ENCODE measurements at places on chromosomes 16 and 17.
A peak's percentile ranks its signal among the peaks of the same experiment; 100 is the strongest.

DNA sequence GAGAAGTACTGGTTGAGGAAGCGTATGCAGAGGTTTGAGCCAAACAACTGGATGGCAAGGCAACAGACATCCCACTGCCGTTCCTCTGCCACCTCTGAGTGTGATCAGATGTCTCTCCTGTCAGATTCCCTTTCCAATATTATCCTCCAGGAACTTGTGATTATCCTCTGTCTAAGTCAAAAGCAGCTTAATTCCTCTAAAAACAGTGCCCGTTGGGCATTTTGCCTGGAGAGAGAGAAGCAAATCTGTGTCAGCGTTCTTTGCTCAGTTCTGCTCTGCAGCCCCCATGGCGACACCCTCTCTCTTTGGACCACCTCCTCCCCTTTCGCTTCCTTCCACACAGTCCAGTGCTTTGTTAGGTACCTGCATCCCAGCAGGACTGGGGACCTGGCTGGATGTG is 56.1 kb upstream of the TBX2 start:
- no peak for DNase-seq

DNA sequence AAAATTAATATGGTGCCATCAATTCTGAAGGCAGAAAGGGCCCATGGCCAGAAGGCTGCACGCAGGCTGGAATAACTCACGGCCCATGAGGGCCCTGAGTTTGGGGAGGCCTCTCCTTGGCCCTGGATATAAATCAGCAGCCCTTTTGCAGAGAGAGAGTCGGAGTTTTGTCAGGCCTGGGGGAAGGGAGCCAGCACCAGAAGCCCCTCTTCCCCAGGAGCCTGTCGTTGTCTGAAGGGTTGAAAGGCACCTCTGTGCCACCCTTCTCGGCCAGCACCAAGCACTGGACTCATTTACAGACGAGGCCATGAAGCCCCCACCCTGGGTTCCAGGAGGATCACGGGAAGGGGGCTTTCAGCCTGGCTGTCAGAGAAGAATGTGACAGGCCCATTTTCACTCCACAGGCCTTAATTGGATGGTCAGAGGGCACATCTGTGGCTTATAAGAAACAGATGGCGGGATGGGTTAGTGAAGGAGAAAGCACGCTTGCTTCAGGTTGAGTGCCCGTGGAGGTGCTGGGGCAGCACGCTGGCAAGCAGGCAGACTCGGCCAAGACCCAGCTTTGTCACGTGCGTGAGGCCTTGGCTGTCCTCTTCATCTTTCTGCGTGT is 140.6 kb downstream of the CLEC16A start:
- no peak for DNase-seq

- no peak for DNase-seq
These were observed 100.6 kb upstream of the PLCG2 start for GRCh38 chr16:81678326-81679095.

DNA sequence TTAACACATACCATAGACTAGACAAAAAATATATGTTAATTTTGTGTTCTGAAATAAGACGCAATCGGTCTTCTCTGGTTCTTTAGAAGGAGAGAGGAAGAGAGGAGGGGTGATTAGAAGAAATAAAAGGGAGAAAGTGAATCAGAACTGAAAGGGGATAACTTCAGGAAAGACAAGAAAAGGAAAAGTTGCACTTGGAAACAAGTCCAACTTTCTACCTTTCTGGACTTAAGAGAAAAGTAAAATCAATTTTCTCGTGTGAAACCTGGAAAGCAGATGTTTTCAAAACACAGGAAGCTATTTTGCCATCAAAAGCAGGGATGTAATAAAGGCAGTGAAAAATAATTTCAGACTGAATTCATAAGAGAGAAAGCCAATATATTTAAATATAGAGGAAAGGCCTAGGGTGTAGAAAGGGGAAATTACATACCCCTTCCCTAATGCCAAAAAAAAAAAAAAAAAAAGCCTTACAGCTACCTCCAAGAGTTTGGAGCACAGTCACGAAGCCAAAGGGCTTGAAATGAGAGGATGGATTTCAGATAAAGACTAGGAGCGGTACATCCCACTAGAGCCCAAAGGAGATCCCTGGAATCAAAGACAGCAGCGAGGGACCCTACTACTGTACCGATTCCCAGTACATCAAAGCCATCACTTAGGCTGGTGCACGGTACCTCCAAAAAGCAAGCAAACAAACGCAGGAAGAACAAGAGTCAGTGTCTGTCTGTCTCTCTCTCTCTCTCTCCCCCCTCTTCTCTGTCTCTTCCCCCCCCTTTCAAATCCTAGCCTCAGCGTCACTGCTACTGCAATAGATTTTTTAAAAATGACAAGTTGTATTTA is 12.1 kb upstream of the ZFHX3 start:
- no peak for DNase-seq

DNA sequence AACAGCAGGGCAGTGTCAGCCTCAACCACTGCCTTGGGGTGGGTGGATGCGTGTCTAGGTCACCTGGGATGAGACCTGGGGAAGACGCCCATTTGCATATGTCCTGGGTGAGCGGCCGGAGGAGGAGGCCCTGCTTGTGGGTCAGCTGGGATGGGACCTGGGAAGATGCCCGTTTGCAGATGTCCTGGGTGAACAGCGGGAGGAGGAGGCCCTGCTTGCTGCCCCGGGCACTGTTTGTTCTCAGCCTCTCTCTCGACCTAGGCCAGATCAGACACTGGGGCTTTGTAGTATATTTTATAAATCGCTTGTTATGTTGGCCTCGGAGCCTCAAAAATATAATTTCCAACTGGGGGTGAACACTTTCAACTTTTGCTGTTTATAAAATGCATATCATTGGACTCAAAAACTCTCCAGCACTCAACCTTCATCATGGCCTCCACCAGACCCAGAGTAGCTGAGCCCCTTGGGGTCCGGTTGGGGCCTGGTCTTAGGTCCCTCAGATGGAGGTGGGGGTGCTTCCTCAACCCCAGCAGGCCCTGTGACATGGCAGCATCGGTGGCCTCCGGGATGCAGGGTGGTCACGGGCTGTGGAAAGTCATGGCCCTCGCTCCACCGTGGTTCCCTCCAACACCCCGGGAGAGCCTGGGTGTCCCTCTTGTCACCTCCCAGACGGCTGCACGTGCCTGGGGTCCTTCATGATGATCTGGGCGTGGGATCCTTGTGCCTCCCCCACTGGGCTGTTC is 17.3 kb downstream of the DBNDD1 start:
- DNase-seq: no peak

DNA sequence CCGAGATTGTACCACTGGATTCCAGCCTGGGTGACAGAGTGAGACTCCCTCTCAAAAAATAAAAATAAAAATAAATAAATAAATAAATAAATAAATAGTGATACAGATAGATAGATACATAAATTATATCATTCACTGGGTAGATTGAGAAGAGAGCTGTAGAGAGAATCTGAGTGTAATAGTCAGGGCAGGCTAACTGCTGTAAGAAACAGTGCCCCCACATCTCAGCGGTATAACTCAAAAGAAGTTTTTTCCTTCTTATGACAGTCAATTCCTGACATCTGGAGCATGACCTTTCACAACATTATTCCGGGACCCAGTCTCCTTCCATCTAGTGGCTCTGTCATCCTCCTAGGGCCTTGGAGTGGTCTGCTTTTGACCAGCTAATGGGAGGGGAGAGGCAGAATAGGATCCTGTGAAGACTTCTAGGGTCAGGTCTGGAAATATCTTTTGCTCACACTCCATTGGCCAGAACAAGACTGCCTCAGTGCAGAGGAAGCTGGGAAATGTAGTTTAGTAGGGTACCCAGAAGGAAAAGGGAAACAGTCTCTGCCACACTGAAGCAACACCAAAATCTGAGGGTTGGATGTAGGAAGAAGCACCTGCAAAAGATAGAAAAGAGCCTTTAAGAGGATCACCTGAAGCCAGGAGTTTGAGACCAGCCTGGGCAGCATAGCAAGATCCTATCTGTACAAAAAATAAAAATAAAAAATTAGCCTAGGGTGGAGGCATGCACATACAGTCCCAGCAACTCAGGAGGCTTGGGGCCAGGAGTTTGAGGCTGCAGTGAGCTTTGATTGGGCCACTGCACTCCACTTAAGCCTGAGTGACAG is 3.0 kb upstream of the QPRT start:
- DNase-seq: no peak

- no peak for DNase-seq
These were observed 16.3 kb downstream of the PIK3R5 start for GRCh38 chr17:8949061-8949661.

DNA sequence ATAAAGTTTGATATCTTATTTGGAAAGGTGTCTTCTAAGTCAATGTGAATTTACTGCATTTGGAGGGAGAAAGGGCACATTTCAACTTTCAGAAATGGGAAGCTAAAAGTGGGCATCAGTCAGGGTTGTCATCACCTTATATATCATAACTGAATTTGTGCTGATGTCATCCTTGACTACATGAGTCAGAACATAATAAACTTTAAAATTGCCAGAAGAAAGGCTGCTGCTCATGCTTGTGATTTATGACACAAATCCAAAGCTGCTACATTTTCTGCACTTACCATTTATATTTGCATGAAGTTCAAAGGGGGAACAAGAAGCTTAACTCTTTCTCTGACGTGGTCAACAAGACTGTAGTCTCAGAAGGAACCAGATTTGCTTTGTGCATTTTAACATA is 196.6 kb downstream of the UTP18 start:
- DNase-seq: no peak

- DNase-seq: no peak
These were observed 11.6 kb downstream of the FBXL19 start for GRCh38 chr16:30934827-30935557.

DNA sequence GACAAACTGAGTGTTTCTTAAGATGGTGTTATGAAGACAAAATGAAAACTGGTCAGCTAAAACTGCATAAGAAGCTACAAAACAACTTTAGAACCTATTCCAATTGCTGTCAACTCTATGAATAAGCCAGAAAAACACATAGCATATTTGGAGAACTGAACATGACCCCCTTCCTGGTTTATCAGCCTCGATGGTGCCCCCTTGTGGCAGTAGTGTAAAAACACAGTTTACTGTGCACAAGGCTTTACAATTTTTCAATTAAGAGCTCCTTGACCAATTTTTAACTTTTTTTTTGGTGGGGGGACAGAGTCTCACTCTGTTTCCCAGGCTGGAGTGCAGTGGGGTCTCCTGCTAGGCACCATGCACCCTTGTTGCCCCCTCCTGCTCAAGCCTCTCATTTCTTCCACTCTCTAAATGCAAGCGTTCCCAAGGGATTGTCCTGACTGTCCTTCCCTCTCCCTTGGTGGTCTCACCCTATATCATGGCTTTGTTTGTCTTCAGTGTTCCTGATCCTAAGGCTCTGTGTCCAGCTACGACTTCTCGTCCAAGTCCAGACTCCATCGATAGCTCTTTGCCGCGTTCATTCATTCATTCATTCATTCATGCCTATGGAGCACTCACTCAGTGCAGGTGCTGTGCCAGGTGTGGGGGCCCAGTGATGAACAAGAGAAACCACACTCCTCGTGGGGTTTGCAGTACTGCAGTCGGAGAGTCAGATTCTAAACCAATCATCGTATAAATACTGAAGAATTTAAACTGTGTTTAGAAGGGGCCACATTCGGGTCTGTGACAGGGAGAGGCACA is 7.5 kb downstream of the EIF1 start:
- DNase-seq: no peak

DNA sequence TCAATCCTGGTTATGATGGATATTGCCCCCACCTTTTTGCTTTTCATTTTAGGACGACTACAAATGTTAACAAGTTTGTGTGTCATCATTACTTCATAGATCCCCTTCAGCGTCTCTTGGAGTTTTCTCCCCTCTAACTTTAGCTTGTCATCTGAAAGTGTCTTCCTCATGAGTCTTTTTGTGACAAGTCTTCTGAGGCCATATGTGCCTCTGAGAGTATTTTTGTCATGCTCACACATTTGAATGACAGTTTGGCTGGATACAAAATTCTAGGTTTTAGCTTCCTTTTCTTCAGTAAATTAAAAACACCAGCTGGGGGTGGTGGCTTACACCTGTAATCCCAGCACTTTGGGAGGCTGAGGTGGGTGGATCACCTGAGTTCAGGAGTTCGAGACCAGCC is 203.8 kb upstream of the CHMP6 start:
- DNase-seq: no peak

GRCh38 chr17:2198927-2199326 is 104.7 kb downstream of the SMG6 start:
- DNase-seq: no peak

DNA sequence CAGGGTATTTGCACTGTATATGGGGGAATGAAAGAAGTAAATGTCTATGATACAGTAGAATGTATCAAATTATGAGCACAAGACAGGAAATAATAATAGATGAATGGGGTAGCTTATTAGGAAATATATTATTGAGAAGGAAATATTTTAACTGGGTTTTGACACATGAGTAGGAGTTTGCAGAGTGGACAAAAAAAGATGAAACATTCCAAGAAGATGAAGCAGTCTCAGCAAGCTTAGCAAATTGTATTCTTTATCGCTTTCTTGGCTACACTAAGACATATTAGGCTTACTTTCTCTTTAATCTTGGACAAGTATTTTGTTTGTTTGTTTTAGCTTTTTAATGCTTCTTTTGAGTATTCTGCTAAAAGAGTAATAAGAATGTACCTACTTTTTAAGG is 1.3 kb upstream of the KRTAP4-9 start:
- DNase-seq: no peak

DNA sequence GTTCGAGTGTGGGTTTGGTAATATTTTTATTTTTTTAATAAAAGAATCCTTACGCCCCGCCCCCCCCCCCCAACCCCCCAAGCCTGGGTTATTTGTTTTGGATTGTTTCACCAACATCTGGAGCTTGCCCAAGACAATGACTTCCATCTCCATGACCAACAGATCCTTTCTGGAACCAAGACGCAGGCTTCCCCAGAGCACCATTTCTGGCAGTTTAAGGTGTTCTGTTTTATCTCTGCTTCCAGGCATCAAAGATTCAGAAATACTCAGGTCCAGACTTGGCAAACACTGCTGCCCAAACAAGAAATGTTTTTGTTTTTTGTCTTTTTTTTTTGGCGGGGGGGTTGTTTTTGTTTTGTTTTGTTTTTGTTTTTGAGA is 56.1 kb downstream of the PLXDC1 start:
- no peak for DNase-seq

DNA sequence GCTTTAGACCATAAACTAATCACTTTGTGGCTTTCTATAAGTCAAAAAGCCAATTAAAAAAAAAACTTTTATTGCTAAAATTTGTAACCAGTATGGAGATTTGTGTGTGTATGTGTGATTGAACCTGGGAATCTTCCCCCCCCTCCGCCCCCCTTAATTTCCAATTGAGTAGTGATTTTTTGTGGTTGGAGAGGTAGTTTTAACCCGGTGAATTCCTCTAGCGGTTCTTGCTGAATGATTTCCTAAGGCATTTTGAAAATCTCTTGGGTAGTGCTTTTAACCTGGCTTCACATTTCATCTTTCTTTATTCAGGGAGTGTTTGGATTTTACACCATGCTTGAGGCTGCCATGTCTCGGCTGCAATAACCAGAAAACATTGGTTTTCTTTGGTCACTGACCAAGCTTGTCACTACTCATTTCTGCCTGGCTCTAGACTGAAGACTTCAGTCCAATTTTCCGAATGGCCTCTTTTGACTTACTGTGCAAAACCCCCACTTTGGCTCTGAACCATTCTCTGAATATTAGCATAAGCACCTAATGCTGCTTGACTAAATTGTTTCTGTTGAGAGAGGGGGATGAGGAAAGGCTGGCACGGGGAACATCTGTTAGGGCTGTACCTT is 35.6 kb downstream of the PRKCA start:
- DNase-seq: peak; percentile 62

GRCh38 chr17:66420961-66421371 is 118.6 kb downstream of the PRKCA start:
- no peak for DNase-seq
